ENCODE measurements at places on chromosomes 5 and 9.

DNA sequence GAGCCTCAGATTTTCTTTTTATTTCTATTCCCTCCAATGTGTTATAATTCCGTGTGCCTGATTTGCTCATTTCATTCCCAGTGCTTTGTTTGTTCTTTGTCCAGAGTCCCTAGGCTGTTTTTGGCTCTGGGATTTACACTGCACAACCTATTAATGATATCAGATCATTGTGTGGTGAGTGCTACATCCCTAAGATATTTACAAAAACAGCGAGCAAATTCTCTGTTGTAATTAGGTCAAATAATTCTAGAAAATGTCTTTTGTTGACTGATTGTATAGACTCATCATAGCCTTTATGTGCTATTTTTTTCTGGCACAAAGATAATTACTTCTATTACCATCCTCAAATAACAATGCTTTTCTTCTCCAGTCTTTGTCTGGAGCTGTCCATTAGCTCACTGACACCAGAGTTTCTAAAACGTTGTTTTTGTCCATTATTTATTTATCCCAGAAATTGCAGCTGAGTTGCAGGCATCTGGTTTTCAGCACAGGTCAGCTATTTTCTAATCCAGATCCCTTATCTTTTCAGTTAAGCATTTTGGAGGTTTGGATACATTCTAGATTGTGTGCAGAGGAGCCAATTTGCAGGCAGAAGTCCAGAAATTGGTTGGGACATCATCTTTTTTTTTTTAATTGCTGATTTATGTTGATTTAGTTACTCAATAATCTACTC is 379.9 kb upstream of the DMAC1 start:
- DNase-seq, result no peak

DNA sequence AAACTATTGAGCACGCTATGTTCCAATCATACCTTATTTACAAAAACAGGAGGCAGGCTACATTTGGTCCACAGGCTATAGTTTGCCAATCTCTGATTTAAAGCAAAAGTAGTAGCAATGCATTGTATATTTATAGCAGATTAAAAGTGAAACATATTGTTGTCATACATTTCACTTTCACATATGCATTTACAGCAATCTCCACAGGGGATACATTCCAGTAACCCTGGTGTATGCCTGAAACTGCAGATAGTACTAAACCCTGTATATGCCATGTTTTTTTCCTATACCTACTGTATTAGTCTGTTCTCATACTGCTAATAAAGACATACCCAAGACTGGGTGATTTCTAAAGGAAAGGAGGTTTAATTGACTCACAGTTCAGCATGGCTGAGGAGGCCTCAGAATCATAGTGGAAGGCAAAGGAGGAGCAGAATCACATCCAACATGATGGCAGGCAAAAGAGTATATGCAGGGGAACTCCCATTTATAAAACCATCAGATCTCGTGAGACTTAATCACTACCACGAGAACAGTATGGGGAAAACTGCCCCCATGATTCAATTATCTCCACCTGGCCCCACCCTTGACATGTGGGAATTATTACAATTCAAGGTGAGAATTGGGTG is 5.9 kb upstream of the CSF1R start:
- DNase-seq, result no peak

DNA sequence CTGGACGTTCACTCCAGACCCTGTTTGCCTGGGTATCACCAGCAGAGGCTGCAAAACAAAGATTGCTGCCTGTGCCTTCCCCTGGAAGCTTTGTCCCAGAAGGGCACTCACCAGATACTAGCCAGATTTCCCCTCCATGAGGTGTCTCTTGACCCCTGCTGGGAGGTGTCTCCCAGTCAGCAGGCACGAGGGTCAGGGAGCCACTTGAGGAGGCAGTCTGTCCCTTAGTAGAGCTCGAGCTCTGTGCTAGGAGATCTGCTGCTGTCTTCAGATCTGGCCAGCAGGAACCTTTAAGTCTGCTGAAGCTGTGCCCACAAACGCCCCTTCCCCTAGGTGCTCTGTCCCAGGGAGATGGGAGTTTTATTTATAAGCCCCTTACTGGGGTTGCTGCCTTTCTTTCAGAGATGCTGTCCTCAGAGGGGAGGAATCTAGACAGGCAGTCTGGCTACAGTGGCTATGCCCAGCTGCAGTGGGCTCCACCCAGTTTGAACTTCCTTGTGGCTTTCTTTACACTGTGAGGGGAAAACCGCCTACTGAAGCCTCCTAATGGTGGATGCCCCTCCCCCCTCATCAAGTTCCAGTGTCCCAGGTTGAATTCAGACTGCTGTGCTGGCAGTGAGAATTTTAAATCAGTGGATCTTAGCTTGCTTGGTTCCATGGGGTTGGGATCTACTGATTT is 253.9 kb downstream of the SPATA31D1 start:
- DNase-seq, result no peak

DNA sequence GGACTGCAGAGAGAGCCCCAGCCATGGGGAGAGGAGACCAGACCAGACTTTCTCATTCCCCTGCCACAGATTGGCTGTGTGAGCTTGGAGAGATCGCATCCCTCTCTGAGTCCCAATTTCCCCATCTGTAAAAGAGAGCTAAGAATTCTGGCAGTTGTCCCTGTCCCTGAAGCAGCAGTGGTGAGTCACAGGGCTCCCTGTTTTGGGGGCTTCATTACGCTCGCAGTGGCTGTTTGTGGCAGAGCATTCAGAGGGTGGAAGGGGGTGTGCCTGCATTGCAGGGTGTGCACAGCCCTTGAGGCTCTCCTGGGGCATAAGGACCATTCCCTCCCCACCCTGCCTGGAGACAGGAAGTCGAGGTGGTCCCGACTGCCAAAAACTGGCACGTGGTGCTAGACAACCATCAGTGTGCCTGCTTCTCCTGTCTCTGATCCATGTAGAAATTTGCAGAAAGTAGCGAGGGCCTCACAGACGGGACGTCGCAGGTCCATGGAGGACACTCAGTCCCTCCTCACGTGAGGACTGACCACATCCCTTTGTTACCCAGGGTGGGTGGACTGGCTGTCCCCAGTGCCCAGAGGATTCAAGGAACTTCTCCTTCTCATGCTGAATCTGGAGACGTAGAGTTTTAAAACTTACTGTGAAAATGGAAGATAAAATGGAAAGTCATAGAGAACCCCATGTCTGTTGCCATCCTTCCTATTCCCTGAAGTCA is 35.3 kb downstream of the HRH2 start:
- no peak for DNase-seq

DNA sequence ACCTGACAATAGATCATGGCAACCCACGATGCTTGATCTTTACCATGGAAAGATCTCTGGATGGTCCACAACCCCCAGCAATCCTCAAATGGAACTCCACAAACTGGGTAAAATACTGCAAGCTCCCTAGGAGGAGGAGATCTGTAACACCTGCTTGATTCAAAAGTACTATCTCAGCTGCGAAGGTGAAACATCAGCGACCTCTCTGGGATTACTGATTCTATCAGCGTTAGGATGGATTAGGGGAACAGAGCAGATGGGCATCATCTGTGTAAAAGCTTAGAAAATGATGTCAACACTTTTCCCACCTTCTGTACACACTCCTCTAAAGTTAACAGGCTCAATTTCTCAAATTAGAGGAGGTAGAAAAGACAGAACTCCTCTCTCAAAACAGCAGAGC is 31.5 kb upstream of the TRPC7 start:
- no peak for DNase-seq

DNA sequence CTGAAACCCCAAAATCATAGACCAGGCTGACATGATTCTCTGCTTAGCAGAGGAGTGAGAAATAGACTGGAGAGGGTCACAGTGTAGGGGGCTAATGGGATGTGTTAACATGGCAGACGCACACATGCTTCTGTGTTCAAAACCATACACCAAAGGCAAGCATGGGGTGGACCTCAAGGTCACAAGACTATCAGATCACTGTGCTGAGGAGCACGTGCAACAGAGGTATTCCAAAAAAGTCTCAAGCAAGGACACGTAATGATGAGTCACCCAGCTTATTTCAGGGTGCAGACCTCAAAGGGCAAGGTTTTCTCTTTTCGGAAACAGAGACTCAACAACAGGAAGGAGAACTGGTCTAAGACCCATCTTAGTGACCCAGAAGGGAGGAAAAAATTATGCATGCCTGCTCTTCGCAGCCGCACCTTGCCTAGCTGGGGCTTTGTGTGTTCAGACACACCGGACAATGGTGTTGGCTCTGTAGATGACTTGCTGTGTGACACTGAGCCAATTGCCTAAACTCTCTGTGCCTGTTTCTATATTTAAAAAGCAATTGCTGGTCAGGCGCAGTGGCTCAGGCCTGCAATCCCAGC is 20.3 kb downstream of the WHRN start:
- no peak for DNase-seq

DNA sequence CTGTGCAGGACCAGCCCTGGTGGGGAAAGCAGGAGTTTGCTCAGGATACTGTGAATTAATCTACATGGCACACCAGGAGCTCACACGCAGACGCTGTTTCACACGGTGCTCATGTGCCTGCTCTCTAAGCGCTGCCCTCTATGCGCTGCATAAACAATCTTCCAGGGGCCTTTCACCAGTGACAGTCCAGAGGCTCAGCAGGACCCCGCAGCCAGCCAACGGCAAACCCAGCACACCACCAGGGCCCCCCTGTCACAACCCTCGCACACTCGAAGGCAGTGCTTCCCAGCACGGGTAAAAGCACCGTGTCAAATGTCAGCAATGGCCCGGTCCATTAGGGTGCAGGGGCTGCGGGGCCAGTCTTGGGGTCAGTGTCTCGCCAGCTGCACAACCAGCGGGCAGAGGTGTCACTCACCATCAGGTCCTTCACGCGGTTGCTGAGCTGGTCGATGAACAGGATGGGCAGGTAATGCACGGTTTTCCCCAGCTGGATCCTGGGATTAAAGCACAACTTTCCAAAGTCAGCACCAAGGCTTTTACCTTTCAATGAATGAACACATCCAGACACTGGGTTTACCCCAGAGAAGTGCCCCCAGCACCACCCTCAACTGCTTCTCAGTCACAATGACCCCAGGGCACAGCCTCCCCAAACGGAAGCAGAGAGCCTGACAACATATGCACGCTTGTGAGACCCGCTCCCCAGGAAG is 7.3 kb downstream of the CLPTM1L start:
- no peak for DNase-seq

- DNase-seq, result no peak
Observed at GRCh38 chr9:14222149-14222835, 91.6 kb downstream of the NFIB start.

DNA sequence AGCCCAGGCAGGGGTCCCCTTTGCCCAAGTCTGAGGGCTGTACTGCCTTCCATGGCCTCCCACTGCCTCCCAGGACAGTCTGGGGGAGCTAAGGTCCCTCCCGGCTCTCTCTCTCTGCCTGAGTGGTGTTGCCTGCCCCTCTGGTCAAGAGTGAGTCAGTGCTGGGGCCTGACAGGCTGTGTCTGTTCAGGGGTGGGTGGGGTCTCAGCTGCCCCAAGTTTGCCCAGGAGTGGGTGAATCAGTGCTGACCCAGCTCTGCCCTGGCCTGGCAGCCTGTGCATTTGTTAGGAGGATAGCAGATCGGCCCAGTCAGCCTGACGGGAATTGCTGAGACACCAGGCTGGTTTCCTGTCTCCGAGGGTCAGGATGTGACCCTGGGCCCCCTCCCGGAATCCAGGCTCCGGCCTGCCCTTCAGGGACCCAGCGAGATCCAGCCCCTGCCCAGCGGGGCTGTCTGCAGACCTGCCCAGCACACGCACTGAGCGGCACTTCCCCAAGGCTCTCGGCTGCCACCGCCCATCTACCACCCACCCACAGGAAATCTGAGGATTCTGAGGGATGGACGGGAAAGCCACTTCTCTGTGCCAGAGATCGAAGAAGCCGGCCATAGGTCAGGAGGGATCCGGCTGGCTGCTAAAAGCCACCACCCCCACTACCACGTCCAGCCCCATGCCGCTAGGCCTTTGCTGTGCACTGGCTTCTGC is 15.9 kb downstream of the ENG start:
- DNase-seq, result no peak
